ENCODE measurements at places on chromosomes 7 and 10.

- DNase-seq, result peak; percentile 5
These were observed 19.1 kb downstream of the TMEM176B start for GRCh38 chr7:150781103-150781502.

- no peak for DNase-seq
These were observed 31.1 kb downstream of the TAX1BP1 start for GRCh38 chr7:27771111-27771510.

DNA sequence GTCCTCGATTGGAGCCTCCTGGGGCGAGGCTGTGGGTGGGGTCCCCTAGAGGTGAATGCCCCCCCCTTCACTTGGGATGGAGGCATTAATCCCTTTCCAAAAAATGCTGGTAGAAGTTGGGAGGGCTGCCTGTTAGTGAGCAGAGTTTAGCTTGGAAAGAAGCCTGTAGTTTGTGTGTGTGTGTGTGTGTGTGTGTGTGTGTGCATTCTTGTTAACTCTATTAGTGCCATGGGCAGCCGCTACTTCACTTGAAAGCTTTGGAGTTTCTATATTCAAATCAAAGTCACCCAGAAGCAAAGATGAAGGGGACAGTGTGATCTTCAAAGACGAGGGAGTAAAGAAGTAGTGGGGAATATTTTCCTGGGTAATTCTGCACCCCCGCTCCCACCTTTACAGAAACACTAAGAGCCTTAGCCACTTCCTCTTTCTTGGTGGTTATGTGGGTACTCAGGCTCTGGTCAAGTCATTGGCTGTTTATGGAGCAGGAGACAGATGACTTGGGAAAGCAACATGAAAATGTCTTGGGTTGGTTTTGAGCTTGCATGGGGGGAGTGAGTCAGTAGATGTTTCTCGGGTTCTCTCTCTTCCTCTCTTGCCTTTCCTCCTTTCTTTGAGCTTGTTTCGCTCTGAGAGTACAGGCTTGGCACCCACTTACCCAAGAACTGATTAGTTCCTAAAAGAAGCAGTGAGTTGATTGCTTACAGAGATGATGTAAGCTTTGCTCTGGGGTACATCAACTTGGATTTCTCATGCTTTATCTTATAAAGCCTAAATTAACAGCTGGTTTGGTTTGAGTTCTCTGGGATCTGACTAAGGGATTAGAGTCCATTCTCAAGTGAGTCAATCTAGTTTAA is 35.9 kb downstream of the TCF7L2 start:
- DNase-seq, result peak; percentile 46

GRCh38 chr7:125934955-125935354 is 1005.3 kb upstream of the POT1 start:
- no peak for DNase-seq

DNA sequence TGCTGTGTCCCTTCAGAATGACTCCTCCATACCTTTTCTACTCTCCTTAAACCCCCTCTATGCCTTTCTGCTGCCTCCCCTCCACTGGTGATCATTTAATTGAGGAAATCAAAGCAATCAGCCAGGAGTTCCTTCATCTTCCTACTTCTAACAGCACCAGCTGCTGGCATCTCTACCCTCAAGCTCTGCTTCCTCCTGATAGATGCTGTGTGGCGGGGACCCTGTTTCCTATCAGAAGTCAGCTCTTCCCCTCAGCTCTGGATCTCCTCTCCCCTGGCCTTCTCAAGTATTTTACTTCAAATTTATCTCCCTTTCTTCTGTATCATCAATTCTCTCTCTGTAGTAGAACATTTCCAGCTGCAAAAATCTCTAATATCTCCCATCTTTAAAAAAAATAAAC is 183.7 kb downstream of the ELMO1 start:
- DNase-seq, result no peak

- no peak for DNase-seq
These were observed 178.0 kb downstream of the LRRN3 start for GRCh38 chr7:111268941-111269340.

DNA sequence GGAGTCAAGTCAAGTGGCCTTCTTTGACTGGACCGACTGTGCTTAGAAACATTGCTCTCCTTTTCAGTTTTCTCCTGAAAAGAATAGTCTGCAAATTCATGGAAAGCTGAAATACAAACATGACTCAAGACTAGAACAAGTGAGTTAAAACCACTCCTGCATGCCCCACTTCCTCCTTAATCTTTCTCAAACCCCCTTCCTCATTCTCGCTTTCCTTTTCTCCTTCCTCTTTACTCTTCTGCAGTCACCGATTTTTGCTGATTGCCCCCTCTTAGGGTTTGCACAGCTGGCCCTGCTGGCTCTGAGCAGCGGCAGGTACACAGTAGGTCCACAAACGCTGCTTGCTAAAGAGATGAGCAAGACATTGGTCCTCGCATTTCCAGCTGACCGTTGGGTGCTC is 34.8 kb upstream of the MKI67 start:
- no peak for DNase-seq

DNA sequence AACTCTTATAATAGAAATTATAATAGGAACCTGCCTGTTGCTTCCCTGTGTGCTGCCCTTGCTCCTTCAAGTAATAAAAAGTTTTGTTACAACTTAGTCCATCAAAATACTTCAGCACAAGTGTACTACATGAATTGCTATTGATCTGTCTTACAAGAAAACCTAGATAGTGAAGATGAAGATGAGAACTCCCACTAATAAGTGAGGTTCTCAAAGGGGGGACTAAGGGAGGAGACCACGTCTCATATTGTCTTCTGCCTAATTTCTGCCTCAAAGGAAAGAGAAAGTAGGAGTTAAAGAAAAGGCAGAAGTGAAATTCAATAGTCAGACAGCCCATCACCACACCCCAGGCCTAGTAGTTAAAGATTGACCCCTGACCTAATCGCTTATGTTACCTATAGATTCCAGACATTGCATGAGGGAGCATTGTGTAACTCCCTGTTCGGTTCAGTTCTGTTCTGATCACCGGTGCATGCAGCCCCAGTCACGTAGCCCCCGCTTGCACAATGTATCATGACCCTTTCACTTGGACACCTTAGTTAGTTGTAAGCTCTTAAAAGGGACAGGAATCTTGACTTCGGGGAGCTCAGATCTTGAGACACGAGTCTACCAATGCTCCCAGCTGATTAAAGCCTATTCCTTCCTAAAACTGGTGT is 18.2 kb upstream of the CHST3 start:
- DNase-seq, result no peak

DNA sequence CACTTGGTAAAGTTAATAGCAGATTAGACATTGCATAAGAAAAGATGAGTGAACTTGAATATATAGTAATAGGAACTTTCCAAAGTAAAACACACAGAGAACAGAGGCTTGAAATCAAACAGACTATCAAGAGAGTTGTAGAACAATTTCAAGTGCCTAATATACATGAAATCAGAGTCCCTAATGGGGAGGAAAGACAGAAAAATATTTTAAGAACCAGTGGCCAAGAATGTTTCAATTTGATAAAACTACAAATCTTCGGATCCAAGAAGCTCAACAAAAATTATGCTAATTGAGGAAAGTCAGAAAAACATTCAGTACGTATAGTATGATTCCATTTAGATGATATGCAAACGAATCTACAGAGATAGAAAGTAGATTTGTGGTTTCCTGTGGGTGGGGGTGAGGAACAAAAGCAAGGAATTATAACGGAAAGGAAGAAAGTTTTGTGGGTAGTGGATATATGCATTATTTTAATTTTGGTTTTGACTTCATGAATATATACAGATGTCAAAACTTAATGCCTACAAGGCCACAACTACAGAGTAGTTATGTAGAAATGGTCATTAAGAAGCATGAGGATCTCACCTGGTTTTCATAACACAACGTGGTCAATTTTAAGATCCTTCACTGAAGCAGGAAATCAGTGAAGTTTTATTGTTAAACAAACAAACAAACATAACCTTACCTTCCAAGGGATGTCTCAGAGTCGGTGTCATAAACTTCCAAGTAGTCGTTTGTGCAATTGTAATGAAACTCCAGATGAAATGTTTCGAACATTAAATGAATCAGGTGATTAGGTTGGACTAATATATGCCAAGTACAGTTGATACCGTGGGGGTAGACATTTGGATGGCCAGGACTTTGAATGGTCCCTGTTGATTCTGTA is 62.0 kb downstream of the CUBN start:
- no peak for DNase-seq

GRCh38 chr10:30413996-30414576 is 19.9 kb upstream of the MAP3K8 start:
- peak; percentile 67 for DNase-seq

GRCh38 chr7:50595491-50596102 is 30.4 kb upstream of the DDC start:
- DNase-seq, result peak; percentile 70

- no peak for DNase-seq
These were observed 17.8 kb downstream of the ASB4 start for GRCh38 chr7:95503271-95504131.

GRCh38 chr10:114811862-114812261 is 9.7 kb upstream of the FHIP2A start:
- DNase-seq, result no peak

DNA sequence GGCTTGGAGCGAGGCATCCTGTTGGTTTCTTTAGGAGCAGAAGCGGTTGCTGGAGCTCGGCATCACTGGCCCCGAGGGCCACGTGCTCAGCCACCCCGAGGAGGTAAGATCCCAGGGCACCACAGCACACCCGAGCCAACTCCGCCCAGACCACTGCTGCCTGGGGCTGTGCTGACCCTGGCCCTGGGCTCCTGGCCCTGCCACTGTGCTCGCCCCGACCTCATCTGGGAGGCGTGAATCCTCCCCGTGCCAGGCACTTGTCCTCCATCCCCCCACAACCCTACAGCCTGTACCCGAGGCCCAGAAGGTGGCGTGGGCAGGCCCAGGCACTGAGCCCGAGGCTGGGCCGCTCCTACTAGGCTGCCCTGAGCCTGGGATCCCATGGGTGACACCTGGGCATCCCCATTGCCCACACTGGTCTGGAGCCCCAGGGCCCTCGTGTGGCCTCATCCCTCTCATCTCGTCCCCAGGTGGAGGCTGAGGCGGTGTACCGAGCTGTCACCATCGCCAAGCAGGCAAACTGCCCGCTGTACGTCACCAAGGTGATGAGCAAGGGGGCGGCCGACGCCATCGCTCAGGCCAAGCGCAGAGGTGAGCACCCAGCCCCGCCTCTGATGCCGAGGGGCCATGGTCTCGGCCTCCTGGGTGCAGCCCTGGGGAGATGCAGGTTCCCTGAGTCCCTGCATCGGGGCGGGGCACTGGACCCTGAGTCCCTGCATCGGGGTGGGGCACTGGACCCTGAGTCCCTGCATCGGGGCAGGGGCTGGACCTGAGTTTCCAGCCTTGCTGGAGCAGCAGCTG is 11.8 kb downstream of the DPYSL4 start:
- DNase-seq, result no peak

DNA sequence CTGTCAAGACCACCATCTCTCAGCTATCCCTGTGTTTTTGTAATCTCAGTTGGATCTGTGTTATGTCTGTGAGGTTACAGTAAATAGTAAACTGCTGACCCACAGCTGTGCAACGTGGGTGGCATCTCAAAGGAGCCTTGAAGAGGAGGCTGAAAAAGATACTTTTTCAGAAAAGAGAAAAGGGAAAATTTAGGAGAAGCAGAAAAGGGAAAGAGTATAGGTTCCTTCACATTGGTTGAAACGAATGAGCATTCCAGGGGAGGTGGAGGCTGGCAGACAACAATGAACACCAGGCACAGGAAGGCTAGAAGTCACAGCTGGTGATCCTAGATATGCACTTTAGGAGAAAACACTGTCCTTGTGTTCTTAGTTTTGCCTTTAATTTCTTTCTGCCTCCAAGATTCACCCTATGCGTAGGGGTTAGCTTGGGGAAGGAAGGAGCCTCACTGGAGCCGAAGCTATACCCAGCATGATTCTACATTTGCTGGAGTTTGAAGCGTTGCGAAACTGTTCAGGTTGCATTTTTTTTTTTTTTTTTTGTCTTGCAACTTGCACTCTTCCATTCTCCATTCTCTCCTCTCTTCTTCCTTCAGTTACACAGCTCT is 18.3 kb downstream of the CPED1 start:
- DNase-seq, result no peak

DNA sequence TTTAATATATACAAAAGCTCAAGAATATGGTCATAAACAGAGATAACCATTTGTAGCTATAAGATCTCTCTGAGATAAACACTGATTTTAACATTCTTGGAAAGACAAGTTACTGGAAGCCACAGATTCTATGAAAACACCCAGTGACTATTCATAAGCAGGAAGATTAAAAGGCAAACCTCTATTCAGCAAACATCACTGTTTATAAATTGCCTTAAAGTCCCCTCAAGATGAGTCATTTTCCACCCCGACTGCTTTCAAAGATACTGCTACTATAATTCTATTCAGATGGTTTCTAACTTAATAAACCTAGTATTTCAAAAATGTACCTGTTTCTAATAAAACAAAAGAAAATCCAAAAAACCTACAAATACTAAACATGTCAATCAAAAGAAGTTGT is 21.0 kb downstream of the TM9SF3 start:
- DNase-seq, result peak; percentile 65

- DNase-seq, result peak; percentile 22
These were observed 39.1 kb downstream of the GOLGA7B start for GRCh38 chr10:97888641-97889262.

GRCh38 chr7:157445246-157445955 is 108.6 kb downstream of the DNAJB6 start:
- no peak for DNase-seq

DNA sequence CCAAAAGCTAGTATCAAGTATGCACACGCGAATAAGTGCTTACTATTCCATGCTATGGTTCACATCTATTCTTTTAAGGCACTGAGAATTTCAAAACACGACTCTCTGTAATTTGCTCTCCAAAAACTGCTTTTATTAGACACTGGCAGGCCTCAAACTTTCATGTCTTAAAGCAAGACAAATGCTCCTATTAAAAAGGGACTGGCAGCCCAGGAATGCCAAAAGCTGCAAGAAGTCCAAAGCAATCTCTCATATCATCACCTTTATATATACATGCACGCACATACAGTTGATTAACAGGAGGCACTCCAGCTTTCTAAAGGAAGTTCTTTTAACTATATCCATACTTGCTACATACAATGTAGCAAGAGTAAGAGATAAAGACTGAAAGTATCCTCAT is 34.8 kb downstream of the UBE2H start:
- DNase-seq, result no peak

DNA sequence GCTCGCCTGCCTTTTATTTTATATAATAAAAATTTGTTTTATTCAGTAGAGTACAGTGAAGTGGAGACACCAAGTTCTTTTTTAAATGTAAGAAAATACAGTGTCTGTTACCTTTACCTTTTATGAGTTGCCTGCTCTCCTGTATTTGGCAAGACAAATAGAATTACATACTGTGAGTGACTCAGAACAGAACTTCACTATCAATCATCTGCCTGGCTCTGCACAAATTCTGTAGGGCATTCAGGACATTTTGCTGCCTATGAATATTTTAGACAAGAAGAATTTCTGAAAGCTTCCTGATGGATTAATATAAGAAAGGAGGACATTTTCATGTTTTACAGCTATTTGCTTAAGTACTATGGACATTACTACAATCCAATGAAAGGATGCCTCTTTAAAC is 135.4 kb upstream of the PHF14 start:
- DNase-seq, result no peak
